Cerebellar nuclear complex (tissue), 1 donor: ENCODE measurements at places on chromosomes 2 and 18.

DNA sequence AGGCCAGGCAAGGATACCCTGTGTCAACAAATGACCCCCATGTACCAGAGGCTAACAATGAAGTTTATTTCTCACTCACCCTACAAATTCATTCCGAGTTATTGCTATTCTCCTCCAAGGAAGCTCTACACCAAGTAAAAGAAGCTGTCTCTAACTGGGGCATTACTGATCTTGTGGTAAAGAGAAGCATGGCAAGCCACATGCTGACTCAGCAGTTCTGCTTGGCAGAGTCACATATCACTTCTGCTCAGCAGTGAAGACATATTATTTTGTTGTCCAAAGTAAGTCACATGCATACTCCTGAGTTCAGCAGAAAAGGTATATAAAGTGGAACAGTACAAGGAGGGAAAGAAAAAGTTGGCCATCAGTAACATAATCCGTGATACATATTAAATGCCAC, 315.8 kb downstream of the GULP1 start:
- DNase-seq = no peak

- DNase-seq = no peak
Observed at GRCh38 chr2:33086400-33087015, 139.8 kb downstream of the LTBP1 start.

DNA sequence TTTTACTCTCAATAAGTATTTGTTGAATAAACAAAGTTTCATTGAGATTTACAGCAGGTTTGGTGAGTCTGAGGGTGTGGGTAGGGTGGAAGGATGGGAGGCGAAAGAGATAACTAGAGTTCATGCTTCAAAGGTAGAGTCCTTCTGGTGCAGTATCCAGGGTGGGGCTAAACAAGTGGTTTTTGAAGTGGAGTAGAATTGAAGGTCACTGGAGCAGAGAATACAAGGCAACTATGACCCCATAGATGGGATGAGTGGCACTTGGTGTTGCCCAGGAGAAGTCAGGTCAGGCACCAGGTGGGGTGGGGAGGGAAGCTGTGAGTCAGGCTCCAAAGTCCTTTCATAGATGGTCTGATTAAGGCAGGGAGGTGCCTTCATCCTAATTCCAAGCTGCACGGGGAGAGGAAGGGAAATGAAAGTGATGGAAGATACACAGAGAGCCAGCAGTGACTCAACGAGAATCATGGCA, 6.6 kb upstream of the CAB39 start:
- no peak for DNase-seq

- DNase-seq = no peak
Observed at GRCh38 chr18:52391810-52392559, 52.0 kb downstream of the DCC start.

DNA sequence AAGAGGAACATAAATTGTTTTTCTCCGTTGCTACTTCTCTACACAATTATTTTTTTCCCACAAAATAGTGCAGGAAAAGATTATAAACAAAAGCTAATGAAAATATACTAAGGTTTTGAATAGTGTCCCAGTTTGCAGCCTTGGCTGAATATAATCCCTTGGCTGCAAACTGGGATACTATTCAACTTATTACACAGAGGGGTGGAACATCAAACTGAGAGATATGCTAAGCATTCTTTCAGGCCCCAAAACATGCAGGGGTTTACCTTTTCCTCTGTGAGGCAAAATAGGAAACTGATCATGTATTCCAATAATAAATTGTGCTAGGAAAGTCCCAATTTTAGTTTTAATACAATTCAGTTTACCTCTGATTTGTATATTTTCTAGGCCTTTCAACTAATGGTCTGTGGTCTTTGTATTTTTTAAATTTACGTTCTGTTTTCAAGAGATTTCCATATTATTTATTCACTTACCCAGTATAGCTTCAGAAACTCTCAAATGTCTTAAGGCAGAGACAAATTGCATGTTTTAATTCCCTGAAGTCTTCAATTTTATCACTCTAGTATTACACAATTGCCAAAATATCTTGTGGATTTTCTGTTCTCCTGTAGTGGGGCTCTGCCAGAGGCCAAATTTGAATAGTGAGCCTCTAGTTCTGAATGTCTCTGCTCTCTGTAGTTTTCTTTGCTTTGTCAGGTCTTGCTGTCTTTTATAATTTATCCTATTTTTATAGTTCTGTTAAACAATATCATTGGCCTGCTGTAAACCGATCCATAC, 63.9 kb downstream of the PPP1R1C start:
- no peak for DNase-seq

DNA sequence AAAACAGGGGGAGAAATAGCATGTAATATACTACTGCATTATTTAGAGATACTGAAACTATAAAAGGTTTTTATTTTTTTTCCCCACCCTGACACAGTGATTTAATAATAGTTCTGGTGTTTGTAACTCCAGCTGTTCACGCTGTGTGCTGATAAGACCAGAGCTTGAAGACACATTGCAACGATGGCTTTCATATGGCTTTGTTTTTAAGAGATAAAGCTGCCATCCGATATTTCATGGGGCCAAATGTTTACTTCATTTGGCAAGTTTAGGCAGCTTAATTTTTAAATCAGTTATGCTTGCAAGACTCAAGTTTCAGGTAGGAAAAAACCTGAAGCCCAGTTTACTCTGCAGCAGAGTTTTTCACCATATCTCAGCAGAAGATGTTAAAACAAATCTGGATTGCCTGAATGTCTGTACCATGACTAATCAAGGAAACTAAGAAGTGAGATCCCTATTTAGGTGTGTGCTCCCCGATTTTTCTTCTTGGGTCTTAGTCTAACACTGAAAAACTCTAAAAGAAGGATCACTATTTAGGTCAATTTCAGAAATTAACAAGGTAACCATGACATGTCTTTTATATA, 508.6 kb downstream of the PARD3B start:
- DNase-seq = no peak

DNA sequence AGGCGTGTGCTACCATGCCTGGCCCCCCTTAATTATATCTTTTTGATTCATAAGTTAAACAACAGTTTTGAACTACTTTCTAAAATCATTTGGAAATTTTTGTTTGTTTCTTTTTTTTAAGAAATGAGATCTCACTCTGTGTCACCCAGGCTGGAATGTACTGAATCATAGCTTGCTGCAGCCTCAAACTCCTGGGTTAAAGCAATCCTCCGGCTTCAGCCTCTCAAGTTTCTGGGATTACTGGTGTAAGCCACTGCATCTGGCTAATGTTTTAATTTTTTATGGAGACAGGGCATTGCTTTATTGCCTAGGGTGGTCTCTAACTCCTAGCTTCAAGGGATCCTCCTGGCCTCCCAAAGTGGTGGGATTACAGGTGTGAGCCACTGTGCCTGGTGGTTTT, 71.5 kb downstream of the BABAM2 start:
- no peak for DNase-seq

DNA sequence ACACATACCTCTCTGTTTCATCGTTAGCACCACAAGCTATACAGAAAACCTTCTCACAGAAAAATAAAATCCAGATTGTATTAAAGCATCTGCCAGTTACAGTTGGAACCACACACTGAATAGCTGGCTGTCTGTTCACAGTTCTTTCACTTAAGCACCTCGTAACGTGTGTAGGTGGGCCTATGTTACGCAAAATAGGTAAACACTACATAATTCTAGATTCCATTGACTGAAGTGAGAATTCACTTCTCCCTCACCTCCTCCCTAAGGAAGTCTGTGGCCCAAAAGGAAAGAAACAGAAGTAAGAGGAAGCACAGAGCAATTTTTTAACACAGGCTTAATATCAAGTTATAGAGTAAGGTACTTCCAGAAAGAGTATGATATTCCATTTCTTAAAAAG, 24.9 kb downstream of the PELI1 start:
- DNase-seq = no peak

DNA sequence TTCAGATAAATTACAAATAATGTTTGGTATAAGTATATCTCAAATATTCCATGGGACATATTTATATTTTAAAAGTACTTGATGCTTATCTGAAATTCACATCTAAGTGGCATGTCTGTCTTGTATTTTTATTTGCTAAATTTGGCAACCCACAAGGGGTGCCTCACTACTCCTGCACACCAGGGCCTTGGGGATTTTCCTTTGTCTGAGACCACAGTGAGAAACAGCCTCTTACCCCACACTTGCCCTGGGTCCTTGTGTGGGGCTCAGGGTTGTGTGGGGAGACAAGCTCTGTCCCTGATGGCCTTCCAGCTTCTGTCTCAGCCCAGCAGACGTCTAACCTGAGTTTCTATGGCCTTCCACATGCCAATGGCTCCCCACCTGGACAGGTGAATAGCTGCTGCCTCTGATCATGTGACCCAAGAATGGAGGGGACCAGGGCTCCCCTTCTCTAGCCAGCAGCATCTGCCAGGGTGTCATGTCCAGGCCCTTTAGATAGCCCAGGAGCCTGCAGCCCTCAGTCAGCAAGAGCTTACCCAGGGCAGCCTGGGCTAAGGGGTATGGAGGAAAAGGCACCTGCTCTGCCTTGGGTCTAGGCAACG, 49.5 kb upstream of the MRPL33 start:
- no peak for DNase-seq

DNA sequence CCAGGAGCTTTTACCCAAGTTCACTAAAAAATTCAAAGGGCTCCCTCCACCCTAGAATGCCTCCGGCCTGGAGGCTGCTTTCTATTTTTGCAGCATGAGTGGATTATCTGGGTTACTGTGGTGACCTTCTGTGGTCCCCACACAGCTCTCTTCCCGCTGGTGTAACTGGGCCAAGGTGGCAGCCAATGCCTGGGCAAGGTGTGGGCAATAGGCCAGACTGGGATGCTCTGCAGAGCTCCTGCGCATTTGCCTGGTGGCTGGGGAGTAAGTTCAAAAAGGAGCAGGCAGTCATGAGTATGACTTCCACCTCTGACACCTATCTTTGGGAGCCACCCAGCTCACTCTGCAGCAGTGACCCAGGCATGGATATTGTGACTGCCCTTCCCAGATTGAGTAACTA, 130.5 kb upstream of the SPRED2 start:
- peak; percentile 11 for DNase-seq

GRCh38 chr2:29001806-29002205, 20.7 kb downstream of the TOGARAM2 start:
- no peak for DNase-seq

GRCh38 chr2:240655931-240656886, 26.5 kb downstream of the AQP12B start:
- no peak for DNase-seq

GRCh38 chr2:177728920-177729319, 336.3 kb downstream of the AGPS start:
- no peak for DNase-seq

DNA sequence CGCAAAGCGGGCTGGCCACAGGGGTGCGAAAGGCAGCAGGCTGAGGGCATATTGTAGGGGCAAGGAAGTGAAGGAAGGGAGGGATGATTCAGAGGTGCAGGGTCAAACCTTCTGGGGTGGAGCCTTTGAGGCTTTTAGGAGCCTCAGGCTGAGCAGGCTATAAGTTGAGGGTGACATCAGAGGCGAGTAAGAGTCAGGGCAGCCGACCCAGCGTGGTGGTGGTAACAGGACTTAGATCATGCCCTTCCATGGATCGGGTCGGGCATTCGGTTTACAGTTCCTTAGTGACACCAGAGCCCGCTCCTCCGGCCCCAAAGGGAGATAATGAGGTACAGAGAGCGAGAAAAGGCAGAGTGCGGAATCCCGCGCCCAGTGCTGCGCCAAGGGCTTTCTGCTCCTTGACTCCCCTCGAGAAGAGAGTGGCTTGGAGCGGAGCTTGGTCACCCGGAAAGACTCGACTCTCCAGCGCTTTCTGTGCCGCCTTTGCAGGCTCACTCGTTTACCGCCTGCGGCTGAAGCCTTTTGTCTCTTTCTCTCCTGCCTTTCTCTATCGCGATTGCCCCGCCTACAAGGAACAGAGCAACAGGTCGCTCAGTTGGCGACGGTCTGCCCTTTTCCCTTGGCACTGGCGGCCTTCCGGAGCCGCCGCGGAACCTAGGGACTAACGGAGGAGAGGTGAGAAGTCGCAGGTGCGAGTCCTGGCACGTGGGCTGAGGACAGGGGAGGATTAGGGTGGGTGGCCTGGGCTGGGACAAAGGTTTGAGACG, 720 bp downstream of the LBX2 start:
- DNase-seq = no peak

- DNase-seq = no peak
Observed at GRCh38 chr2:102768892-102769291, 7.1 kb downstream of the TMEM182 start.

- DNase-seq = no peak
Observed at GRCh38 chr2:151716721-151717120, 17.6 kb downstream of the NEB start.

- DNase-seq = no peak
Observed at GRCh38 chr18:61926532-61926931, 33.7 kb upstream of the RNF152 start.

DNA sequence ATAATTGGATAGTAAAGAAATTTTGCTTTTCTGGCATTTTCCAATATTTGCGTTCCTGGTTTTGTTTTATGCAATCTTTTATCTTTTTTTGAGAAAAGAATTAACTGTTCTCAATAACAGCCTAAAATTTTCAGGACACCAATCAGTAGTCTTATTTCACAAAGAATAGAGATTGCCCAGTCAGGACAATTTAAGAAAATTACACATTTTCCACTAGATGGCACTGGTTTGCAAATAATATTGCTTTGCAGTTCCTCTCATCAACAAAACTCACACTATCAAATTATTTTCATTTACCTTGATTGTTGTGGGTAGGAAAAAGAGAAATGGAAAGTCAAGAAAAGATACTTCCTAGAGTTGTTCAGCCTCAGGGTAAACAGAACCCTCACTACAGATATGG, 2.4 kb upstream of the RBM45 start:
- DNase-seq = peak; percentile 1

GRCh38 chr2:99081891-99082290, 59.6 kb upstream of the C2orf15 start:
- no peak for DNase-seq

- DNase-seq = no peak
Observed at GRCh38 chr18:4020026-4020425, 435.1 kb downstream of the DLGAP1 start.

DNA sequence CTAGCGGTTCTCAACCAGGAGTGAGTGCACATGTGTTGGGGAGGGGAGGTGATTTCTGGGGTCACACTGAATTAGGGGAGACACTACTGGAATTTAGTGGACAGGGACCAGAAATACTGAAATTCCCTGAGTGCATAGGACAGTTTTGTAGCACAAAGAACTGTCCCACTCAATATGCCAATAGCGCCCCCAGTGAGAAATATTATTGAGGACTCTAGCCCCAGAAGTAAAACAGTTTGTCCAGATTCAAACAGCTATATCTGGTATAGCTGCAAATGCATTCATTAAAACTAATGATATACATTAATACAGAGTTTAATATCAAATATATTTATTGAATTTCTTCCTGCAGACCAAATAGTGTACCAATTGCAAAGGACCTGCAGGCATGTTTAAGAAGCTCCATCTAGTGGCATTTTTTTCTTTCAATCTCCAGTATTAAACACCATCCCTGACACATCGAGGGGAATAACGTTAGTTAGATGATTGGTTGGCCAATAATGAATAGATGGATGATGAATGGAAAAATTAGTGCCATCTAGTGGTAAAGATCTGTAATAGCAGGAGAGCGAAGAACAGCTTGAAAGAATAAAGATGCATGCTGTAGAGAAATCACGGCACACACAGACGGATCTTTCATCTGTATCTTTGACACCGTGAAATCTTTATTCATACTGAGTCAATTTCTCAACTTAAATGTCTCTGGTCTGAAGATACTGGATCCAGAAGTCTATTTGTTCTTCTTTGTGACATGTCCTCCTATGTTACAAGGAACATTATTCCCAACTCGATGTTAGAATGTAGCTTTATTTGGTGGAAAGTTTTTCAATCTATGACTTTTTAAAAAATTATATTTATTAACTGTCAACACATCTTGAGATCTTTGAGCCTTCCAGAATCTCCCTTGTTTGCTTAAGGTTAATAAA, 62.5 kb downstream of the DHRS9 start:
- DNase-seq = no peak

GRCh38 chr2:157160111-157160510, 97.4 kb upstream of the GALNT5 start:
- DNase-seq = no peak
